ENCODE measurements at places on chromosomes 13 and 19. TPM values are rescaled to one million over a fixed set of nuclear protein-coding genes. Genes with fewer than 3 reads are reported as not detected.

Gene MYPOP
- 7.4 TPM for total RNA-seq

DNA sequence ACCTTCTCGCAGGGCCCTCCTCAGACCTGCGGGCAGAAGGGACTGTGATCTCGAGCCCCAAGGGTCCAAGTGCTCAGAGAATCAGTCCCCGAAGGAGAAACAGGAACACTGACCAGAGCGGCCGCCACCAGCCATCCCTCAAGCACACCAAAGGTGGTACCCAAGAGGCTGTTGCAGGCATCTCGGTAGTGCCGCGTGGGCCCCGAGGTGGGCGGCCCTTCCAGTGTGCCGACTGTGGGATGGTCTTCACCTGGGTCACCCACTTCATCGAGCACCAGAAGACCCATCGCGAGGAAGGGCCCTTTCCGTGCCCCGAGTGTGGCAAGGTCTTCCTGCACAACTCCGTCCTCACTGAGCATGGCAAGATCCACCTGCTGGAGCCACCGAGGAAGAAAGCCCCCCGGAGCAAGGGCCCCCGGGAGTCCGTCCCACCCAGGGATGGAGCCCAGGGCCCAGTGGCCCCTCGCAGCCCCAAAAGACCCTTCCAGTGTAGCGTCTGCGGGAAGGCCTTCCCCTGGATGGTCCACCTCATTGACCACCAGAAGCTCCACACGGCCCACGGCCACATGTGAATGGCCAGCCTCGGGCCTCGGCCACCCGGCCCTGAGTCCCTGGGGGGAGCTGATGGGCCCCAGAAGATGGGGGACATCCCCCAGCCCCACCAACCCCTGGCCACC lies 5.5 kb upstream of the ZNF135 start:
- H3K27me3 ChIP-seq: no peaks in the 10 kb centered on the region
- no peak overlapping the region for H3K27ac ChIP-seq
- H3K36me3 ChIP-seq: no peaks in the 10 kb centered on the region

GRCh38 chr13:103663996-103664395 lies 597.8 kb upstream of the SLC10A2 start:
- DNase-seq: no peak
- no peaks in the 10 kb centered on the region for H3K36me3 ChIP-seq
- H3K27ac ChIP-seq: no peak overlapping the region

GRCh38 chr13:112741835-112742570 lies 52.2 kb downstream of the ATP11A start:
- no peak overlapping the region for H3K4me3 ChIP-seq
- no peak overlapping the region for H3K27ac ChIP-seq
- no peak for DNase-seq
- H3K36me3 ChIP-seq: no peaks in the 10 kb centered on the region

- no peak for DNase-seq
- peaks cover 16% of the 10 kb centered on the region for H3K36me3 ChIP-seq
Observed at GRCh38 chr19:16509141-16510061, 13.2 kb downstream of the C19orf44 start.

Gene ANO8
- total RNA-seq: 2.9 TPM

Gene CYP4F3
- total RNA-seq: 0.06 TPM
